ENCODE measurements at places on chromosomes 4 and X. TPM values are rescaled to one million over a fixed set of nuclear protein-coding genes. Genes with fewer than 3 reads are reported as not detected.

The FRAS1 gene
- 1.3 TPM for total RNA-seq

The TLR1 gene
- total RNA-seq: 1.7 TPM

The MAGEB17 gene
- total RNA-seq: not detected

The SHROOM2 gene
- 3.7 TPM for total RNA-seq

The NPY5R gene
- total RNA-seq: not detected

The XK gene
- under 0.01 TPM for total RNA-seq

The CPZ gene
- total RNA-seq: under 0.01 TPM

The SPANXA2 gene
- not detected for total RNA-seq

The TIMM17B gene
- 13.9 TPM for total RNA-seq

The CXCL10 gene
- 5.5 TPM for total RNA-seq

The USP26 gene
- total RNA-seq: not detected

The CC2D2A gene
- total RNA-seq: 6.5 TPM

The HERC6 gene
- total RNA-seq: 6.0 TPM

The TIMP1 gene
- 40.2 TPM for total RNA-seq

The MSANTD1 gene
- 0.82 TPM for total RNA-seq

The GPRIN3 gene
- total RNA-seq: 1.1 TPM

The FAM9C gene
- not detected for total RNA-seq

The STBD1 gene
- 0.82 TPM for total RNA-seq

The MAOA gene
- total RNA-seq: 203 TPM

The PLS3 gene
- total RNA-seq: 419 TPM

The GAGE12F gene
- total RNA-seq: not detected

The OTUD6A gene
- not detected for total RNA-seq

The RAB41 gene
- total RNA-seq: not detected

The TRAM1L1 gene
- 1.4 TPM for total RNA-seq

The FAM9B gene
- total RNA-seq: not detected

The WDR1 gene
- 385 TPM for total RNA-seq

The SLC25A14 gene
- 9.5 TPM for total RNA-seq

The MAGEA4 gene
- not detected for total RNA-seq

The FGF2 gene
- 21.4 TPM for total RNA-seq

The NLGN3 gene
- 0.19 TPM for total RNA-seq

The KDR gene
- total RNA-seq: 260 TPM

The LRRC66 gene
- 0.50 TPM for total RNA-seq
